Stimulated activated CD8-positive, alpha-beta memory T cell treated with anti-CD3 and anti-CD28 coated beads, Interleukin-2, amount 100 ng/mL, for 48 hours (primary cell): ENCODE measurements at places on chromosomes 16 and 17.

DNA sequence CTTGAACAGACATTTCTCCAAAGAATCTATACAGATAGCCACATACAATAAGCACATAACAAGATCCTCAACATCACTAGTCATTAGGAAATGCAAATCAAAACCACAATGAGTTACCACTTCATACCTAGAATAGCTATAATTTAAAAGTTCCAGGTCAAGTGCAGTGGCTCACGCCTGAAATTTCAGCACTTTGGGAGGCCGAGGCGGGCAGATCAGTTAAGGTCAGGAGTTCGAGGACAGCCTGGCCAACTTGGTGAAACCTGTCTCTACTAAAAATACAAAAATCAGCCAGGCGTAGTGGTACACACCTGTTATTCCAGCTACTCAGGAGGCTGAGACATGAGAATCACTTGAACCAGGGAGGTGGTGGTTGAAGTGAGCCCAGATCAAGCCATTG, 19.9 kb downstream of the RANBP10 start:
- no peak for DNase-seq

DNA sequence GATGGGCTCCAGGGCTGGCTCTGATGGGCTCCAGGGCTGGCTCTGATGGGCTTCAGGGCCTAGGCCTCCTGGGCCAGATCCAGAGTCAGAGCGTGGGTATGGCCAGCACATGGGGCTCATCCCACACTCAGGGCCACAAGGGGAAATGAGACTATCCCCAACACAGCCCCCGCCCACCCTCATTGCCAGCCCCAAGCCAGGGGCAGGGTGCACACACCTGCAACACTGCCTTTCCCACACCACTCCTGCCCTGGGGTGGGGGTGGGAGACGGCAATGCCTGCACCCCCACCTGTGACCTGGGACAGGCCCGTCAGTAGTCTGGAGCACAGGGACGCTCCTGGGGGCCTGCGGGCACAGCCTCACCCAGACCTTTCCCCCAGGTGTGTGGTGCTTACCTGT, 14.3 kb upstream of the ATP6V0C start:
- no peak for DNase-seq

GRCh38 chr17:77942112-77942988, 16.2 kb upstream of the TNRC6C start:
- DNase-seq, result no peak

DNA sequence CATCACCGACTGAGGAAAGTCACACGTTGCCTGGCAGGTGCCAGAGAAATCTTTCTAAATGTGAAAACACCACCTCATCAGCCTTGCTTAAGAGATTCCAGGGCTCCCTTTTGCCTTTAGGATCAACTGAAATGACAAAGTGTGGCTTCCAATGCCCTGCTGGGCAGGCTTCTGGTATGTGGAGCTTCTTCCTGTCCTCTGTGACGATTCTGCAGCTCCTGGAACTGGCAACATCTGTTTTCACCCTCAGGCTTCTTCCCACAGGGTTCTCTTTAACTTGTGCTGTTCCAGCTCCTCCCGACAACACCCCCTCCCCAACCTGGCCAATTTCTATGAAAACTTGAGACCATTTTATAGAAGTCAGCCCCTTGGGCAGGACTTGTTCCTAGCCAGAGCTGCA, 4.8 kb upstream of the ZDHHC1 start:
- DNase-seq, result no peak

- no peak for DNase-seq
Measured at GRCh38 chr16:17541324-17541723, 70.6 kb upstream of the XYLT1 start.

DNA sequence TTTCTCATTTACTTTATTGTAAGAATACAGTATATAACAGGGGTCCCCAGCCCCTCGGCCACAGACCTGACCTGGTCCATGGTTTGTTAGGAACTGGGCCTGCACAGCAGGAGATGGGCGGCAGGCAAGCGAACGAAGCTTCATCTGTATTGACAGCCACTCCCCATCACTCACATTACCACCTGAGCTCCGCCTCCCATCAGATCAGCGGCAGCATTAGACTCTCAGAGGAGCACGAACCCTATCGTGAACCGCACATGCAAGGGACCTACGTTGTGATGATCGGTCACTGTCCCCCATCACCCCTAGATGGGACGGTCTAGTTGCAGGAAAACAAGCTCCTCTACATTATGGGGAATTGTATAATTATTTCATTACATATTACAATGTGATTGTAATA, 410.6 kb downstream of the SLC39A11 start:
- DNase-seq, result no peak

GRCh38 chr16:89565506-89566372, 5.3 kb downstream of the RPL13 start:
- DNase-seq, result peak; percentile 62

DNA sequence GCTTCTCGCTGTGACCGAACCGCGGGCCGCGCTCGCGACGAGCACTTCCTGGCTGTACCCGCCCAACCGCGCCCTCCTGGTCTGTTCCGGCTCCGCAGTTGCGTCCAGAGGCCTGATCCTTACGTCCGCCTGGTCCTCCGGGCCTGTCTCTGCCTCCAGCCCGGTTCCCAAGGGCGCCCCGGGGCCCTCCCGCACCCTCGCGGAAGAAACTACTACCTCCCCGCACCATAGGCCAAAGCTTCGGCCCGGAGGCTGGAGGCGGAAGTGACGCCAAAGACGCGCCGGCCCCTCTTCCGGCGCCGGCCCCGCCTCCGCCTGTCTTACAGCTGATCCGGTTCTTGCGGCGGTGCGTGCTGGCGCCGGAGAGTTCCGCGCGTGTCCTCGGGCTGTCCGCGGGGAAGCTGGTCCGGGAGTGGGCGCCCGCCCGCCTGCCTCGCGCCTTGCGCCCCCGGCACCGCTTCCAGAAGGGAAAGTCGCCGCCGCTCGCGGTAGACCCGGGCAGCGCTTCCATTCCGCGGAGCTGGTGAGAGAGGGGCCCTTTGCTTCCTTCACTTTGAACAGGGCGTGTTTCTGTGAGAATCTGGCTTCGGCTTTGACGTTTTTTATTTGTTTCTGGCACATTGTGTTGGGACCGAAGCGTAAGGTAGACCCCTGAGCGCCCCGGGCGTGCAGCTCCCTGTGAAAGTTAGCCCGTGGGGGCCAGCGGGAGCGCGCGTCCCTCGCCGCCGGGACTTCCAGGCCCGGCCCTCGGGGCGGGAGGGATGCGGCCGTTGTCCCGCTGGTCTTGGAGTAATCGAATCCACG, at the start of gene ZNF778:
Gene ZNF778, plus strand, starts transcription at position 316 of the 804 bp plus-strand sequence. CDS start 3,425 bp downstream, outside the sequence.
- peak; percentile 72 for DNase-seq

DNA sequence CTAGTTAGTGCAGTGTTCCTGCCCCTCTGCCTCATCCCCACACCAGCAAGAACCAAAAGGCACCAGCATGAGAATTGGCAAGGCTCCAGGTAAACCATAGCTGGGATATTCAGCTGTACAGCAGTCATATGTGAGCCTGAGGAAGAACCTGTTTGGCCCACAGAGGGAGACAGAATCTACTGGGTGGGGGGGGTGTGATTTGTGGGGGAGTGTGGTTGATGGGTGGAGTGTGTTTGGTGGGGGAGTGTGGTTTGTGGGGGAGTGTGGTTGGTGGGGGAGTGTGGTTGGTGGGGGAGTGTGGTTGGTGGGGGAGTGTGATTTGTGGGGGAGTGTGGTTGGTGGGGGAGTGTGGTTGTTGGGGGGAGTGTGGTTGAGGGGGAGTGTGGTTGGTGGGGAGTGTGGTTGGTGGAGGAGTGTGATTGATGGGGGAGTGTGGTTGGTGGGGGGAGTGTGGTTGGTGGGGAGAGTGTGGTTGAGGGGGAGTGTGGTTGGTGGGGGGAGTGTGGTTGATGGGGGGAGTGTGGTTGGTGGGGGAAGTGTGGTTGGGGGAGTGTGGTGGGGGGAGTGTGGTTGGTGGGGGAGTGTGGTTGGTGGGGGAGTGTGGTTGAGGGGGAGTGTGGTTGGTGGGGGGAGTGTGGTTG, 19.5 kb downstream of the MINK1 start:
- DNase-seq, result no peak

DNA sequence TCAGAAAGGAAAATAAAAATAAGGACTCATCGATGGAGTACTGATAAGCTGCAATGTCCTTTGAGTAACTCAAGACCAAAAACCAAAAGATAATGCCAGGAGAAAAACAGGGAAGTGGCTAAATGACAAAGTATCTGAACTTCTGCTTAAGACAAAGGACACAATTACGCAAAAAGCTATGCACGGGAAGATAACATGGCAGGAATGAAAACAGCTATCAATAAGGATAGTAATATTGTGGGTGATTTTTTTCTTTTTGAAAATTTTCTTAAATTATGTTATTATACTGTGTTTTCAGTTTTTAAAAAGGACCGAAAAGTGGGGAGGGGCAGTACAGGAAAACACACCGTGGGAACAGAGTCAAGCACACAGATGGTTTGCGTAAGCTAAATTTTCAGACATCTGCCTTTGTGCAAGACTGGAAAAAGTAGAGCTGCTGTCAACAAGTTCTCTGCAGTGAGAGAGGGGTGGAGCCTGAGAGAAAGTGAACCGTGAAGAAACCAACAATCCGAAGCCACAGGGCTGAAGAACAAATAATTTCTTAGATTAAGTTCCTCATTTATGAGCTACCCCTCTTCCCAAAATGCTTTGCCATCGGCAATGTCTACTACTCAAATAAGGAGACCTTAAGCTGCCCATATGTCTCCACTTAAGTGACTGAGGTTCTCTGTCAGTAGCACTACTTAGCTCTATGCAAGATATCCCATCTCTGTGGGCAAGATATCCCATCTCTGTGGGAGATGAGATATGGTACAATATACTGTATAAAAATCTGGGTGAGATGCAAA, 99.9 kb upstream of the CORO6 start:
- DNase-seq, result no peak

DNA sequence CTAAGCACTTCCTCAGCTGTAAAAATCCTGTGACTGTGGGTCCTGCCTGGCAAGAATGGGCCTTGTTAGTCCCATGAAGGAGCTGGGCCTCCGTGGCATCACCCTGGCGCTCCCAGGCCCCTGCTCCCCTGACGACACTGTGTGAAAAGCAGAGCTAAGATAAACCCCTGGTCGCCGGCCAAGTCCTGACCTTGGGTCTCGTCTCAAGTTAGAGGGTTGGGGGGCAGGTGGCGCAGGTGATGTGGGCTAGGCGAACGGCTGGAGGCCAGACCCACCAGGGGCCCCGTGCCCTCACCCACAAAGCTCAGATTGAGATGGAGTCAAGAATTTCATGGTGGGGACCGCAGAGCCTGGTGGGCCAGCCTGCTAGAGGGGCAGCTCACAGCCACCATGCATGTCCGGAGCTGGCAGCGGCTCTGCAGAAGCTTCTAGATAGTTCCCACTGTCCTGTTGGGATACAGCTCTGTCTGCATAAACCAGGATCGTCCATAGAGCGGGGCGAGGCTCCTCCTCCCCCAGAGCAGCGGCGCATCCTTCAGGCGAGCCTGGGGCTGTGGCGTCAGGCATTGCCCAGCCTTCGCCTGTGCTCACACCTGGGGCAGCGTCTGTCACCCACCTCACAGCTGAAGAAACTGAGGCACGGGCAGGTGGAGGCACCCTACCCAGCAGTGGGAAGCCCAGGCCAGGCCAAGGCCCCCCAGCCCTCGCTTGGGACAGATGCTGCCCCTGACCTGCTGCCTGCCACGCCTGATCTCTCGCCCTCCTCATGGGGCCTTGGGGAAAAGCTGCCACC, 12.0 kb downstream of the CYBC1 start:
- no peak for DNase-seq

DNA sequence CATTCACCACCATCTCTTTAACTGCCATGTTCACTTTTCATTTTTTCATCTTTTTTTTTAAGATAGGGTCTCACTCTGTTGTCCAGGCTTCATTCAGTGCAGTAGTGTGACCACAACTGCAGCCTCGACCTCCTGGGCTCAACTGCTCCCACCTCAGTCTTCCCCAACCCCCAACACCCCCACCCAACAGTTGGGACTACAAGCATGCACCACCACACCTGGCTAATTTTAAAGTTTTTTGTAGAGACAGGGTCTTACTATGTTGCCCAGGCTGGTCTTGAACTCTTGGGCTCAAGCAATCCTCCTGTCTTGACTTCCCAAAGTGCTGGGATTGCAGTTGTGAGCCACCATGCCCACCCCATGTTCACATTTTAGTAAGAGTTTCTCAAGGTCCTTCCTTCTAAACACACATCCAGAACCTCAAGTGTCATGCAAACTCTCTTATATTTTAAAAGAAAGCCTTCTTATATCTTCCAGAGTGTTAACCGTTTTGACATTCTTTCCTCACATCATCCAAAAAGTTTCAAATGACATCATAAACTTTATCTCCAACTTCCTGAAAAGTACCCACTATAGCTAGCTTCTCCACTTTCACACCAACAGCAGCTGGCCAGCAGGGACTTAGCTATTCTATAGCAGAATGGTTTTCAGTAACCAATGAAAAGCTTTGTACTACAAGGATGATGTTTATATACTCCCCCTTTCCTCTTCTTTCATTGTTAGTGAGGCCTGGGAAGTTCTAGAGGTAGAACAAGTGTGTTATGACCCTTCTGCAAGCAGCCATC, 49.3 kb downstream of the TRAF4 start:
- no peak for DNase-seq

DNA sequence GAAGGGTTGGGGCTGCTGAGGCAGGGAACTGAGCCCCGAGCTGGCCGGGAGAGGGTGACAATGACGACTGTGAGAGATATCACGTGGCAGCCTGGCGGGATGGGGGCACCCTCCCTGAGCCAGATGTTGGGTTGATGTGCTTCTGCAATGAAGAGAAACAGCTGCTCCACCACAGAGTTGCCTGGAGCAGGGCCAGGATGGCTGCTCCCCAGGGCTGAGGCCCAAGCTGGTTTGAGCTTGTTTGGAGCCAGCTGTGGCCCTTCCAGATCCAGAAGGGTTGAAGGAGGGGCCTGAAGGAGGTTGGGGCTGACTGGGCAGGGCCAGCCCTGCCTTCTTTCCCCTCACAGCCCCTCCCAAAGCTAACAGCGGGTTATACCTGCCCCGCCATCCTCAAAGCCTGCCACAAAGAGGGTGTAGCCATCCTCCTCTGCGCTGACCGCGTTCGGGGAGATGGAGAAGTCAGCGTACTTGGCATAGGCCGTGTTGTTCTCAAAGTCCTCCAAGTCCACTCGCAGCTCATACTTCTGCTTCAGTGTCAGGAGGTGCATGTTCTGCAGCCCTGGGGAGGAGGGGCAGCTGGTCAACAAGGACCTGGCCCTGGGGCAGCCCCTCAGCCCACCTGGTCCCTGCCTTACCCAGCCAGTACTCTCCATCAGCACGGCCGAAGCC, 2.1 kb downstream of the MFAP4 start:
- no peak for DNase-seq

- DNase-seq, result no peak
Measured at GRCh38 chr16:87348616-87349157, 31.5 kb upstream of the C16orf95 start.

DNA sequence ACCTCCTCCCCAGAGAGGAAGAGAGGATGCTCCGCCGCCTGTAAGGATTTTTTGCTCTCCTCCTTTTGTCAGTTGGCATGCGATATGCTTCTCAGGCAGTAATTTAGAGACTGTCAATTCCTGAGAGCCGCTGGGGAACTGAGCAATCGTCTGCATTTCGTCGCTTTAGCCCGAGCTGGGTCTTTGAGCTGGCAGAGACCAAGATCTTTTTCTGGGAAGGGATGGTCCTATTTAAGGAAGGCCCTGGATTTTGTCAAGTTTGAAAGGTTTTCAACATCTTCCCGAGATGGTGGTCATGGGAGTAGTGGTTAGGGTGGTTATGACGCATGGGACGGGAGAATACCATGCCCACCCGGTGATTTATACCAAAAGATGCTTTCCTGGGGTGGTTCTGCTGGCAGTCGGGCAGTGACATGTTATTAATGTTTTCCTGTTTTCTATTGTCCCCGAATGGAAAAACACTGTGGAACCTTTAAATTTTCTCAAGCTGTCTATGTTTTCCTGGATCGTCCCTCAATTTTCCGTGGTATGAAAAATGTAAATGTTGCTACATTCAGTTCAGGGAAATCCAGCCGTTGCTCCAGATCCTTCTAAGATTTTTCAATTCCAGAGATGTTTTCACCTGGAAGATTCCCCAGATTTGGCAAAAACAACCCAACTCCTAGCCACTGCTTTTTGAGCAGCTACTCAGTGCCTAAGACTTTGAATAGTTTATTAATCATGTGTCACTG, 586.4 kb downstream of the MAF start:
- no peak for DNase-seq
